GM12891 (cell line): ENCODE measurements at places on chromosomes 3 and 15.

GRCh38 chr3:80227216-80227615 lies 459.4 kb upstream of the ROBO1 start:
- DNase-seq: no peak

DNA sequence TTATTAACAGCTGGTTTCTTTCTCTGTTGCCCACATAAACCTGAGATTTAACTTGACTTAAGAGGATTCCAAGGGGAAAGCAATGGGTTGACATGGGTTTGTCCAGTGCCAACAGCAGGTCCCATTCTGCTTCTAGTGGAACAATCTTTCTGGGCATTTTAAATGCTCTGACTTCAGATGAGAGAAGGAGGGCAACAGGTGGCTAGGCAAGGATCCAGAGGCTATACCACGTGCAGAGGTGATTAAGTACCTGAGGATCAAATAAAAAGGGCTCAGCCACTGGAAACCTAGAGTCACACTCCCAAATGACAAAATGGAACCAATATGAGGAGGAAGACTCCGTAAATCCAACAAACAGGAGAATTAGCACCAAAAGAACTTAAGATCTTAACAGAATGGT lies 28.5 kb downstream of the CMTM6 start:
- DNase-seq: no peak

GRCh38 chr15:74793135-74794028 lies 11.5 kb downstream of the CSK start:
- no peak for DNase-seq

GRCh38 chr3:16151109-16151508 lies 23.4 kb upstream of the GALNT15 start:
- DNase-seq: no peak

- DNase-seq: no peak
Measured at GRCh38 chr3:133949438-133949837, 53.8 kb upstream of the RAB6B start.

DNA sequence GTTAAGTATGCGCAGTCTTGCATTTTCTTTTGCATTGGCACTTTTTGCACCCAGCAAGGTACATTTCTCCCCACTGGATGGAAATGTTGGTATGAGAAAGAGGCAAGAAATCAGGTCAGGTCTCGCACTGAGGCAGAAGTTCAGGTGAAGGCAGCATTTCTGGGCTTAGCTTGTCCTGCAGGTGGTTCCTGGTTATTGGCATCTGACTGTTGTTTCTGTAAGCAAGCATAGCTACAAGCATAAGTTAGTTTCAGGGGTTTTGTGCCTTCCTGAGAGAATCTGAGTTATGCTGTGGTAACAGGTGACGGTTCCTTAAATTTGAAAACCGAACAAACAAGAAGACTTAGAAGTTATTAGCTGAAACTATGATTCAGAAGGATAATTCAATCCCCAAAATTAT lies 139.4 kb upstream of the GRM7 start:
- no peak for DNase-seq

GRCh38 chr3:173586166-173586565 lies 188.6 kb downstream of the NLGN1 start:
- no peak for DNase-seq

- DNase-seq: no peak
Measured at GRCh38 chr15:91471468-91471867, 371.4 kb downstream of the SV2B start.

- DNase-seq: peak; percentile 17
Measured at GRCh38 chr3:69542089-69542804, 156.4 kb upstream of the FRMD4B start.

DNA sequence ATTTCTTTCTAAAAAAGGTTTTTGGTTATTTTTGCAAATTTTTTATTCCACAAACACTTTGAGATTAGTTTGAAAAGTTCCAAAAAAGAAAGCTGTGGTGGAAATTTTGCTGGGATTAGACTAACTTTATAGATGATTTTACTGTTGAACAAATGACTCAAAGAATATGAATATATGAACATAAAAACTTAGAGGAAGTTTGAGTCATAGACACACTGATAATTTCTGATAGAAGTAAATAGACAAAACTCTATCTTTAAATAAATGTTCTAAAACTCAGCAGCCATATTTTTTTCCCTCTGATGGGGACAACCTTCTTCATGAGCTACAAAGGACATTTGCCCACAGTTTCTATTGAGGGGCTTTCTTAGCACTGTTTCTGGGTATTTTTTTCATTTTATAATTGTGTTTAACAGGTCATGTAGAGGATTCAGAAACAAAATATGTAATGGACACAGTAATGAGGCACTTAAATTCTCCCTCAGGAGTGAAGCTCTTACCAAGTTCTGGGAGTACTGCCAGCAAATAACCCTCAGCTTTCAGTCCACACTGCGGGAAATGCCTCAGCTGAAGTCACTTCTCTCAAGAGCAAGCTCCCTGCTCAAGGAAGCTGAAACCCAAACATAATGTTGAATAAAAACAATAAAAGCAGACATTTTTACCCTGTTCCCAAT lies 157.6 kb downstream of the NFKBIZ start:
- DNase-seq: no peak

GRCh38 chr3:100368441-100368840 lies 32.4 kb downstream of the TOMM70 start:
- DNase-seq: no peak

GRCh38 chr15:85688711-85689110 lies 106.0 kb downstream of the KLHL25 start:
- DNase-seq: no peak

- DNase-seq: no peak
Measured at GRCh38 chr15:63089260-63090043, 32.2 kb upstream of the LACTB start.

DNA sequence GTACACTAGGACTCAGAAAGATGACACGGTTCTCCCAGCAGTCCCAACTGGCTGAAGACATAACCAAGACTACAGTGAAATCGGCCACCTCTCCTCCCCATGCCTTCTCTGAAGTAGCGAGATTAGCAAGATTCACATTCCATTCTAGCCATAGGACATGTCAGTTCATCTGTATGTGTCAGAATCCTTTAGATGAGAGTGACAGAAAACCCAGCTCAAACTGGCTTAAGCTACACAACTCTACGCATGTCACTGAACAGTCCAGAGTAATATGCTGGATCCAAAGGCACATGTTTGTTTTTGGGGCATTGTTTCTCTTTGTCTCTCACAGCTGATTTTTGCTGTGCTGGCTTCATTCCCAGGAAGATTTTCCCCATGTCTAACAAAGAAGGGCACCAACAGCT lies 75.8 kb downstream of the RARB start:
- DNase-seq: no peak

DNA sequence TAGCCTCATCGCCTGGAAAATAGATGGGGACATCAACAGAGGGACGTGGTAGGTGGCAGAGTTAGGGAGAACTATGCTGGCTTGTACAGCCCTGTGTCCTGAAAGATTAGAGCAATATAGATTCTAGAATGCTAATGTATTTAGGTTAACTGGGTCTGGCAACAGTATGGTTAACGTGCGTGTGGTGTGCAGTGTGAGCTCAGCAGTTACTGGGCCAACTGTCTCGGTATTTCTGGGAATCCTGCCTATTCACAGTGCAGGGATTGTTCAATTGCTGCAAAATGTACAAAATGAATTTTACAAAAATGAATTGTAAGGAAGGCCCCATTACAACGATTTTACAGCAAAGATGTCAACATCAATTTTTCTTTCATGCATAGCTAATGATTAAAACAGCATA lies 20.6 kb downstream of the MEIS2 start:
- no peak for DNase-seq

GRCh38 chr3:103786296-103786695 lies 1351.5 kb downstream of the ZPLD1 start:
- DNase-seq: no peak

DNA sequence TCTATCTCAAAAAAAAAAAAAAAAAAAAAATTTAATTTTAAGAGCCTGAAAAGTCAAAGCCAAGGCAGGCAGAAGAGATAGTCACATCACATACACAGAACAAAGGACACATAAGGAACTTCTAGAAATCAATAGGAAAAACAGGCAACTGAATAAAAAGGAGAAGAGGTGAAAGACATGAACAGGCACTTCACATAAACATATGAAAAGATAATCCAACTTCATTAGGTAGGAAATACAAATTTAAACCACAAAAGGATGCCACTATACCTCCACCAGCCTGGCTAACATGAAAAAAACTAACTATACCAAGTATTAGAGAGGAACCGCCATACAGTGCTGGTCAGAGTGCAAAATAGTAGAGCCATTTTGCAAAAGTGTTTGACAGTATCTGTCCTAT lies 14.1 kb downstream of the CCDC12 start:
- DNase-seq: no peak

DNA sequence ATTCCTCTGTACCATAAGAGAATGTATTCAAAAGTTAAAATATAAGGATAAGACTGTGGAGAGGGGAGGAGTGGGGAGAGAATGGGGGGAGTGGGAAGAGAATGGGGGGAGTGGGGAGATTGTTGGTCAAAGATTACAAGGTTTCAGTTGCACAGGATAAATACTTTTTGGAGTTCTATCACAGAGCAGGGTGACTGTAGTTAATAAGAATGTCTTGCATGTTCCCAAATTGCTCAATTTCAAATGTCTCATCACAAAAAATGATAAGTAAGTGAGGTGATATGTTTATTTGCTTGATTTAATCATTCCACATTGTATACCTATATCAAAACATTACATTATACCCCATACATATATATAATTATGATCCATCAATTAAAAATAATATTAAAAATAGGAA lies 23.0 kb upstream of the MEF2A start:
- no peak for DNase-seq

DNA sequence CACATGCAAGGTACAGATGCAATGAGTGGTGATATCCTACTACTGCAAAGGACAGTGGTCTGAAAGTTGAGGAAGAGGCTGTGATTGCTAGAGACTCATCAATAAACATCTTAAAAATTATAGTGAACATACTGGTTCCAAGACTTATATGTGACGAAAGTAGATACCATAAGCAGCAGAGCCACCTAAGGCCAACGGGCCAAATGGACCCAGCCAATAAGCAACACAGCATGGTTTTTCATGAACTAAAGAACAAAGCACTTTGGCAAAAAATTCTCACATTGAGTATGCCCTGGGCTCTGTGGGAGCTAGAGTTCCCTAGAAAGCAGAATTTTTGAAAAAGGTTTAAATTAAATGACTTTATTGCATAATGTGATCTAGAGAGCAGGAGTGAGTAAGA lies 272.1 kb downstream of the SI start:
- DNase-seq: no peak

- no peak for DNase-seq
Measured at GRCh38 chr15:70781236-70781635, 17.9 kb upstream of the UACA start.

GRCh38 chr15:64141798-64142512 lies 9.6 kb upstream of the SNX22 start:
- no peak for DNase-seq

DNA sequence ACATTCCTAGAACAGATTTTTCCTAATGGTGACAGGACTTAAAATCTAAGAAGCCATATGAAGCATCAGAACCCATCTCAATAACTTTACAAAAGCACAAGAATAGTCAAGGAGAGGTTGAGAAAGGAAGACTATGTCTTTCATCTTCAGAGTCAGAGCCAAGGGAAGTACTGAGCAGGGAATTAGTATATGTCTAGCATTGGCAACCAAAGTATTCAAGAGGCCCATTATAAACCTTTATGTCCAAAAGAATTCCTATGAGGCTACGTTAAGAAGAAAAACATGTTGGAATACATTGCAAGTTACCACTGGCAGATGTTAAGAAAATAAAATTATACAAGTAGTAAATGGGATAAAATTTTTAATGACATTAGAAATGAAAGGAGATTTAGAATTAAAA lies 150.5 kb downstream of the MAGI1 start:
- DNase-seq: no peak

- no peak for DNase-seq
Measured at GRCh38 chr3:187222801-187223200, 25.5 kb downstream of the RTP1 start.

- DNase-seq: no peak
Measured at GRCh38 chr3:100316641-100317069, 17.9 kb upstream of the NIT2 start.

- DNase-seq: no peak
Measured at GRCh38 chr15:78205856-78206255, 28.5 kb downstream of the ACSBG1 start.

DNA sequence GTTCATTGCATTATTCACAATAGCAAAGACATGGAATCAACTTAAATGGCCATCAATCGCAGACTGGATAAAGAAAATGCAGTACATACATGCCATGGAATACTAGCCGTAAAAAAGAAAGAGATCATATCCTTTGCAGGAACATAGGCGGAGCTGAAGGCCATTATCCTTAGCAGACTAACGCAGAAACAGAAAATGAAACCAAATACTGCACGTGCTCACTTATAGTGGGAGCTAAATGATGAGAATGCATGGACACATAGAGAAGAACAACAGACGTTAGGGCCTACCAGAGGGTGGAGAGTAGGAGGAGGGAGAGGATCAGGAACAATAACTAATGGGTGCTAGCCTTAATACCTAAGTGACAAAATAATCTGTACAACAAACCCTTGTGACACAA lies 57.9 kb downstream of the RASA2 start:
- DNase-seq: no peak

DNA sequence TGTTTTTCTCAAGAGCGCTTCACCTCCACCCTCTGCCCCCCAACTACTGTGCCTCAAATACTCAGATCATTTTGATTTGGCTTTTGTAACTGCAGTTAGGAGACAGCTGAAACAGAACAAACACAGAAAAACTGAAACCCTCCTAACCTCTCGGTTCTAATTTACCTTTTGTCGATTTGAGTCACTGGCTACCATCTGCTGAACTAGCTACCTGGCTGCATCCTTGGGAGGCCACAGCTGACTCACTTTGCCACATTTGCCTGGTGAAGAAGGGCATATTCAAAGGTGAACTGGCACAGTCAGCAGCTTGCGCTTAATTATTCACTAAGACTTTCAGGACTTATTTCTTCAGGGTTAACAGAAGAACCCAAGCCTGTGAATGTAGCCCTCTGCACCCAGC lies 117.7 kb downstream of the FOXB1 start:
- no peak for DNase-seq

- no peak for DNase-seq
Measured at GRCh38 chr3:17030956-17031652, 146.3 kb downstream of the PLCL2 start.

GRCh38 chr15:31607656-31608055 lies 281.0 kb downstream of the KLF13 start:
- DNase-seq: no peak

GRCh38 chr3:50245831-50246516 lies 10.0 kb downstream of the GNAI2 start:
- peak; percentile 90 for DNase-seq

GRCh38 chr3:131048030-131048429 lies 21.4 kb downstream of the NEK11 start:
- DNase-seq: no peak

DNA sequence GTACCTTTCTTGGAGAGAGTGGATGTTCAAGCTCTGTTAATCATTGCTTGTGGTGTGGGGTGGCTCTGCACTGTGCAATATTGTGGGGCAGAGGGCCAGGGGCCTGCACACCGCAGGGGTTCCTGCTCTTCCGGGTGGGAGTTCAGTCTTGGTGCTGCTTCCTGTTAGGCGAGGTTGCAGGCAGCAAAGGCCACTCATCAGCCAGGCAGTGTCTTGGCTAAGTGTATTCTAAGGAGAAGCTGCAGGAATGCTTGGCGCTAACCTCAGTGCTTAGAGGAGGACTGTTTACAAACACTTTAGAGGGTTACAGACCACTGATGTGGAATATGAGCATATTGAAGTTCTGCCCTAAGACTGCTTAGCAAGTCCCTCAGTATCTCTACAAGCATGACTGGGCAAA lies 81.7 kb downstream of the CEP63 start:
- no peak for DNase-seq
